ENCODE measurements at places on chromosomes 11 and 22. TPM values are rescaled to one million over a fixed set of nuclear protein-coding genes. Genes with fewer than 3 reads are reported as not detected.
A peak's percentile ranks its signal among the peaks of the same experiment; 100 is the strongest.

The SLC22A25 gene
- not detected for polyA plus RNA-seq

The MYEOV gene
- not detected for polyA plus RNA-seq

The TUBA8 gene
- 1.6 TPM for polyA plus RNA-seq

The FAT3 gene
- 11.3 TPM for polyA plus RNA-seq

DNA sequence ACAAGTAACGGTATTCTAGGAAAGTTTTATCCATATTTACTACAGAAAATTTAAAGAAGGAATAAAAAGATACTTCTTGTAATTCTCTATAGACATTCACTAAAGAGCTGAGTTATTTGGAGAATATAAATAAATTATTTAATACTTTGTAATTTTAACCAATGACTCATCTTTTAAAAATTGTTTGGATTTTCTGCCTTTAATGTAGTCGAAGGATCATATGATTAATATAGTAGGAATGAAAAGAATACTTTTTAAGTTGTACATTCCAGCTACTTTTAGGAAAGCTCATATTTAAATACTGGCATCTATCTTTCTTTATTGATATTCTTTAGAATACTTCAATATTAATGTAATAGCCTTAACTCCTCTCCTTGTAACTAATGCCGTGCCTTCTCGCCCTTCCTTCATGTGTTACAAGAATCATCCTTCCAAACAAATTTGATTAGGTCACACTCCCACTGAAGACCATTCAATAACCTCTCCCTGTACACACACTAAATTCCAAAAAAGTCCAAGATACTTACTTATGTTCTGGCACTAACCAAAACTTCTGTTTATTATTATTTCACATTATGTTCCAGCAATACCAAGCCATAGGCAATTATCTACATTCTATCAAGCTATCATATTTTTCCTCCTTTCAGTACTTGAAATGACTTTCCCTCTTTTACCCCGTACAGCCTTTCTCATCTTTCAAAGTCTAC lies 501.9 kb downstream of the CNTN5 start:
- no peak for DNase-seq
- H3K4me1 ChIP-seq = no peaks in the 10 kb centered on the region
- H3K27ac ChIP-seq = no peak overlapping the region
- no peak overlapping the region for H3K4me3 ChIP-seq

DNA sequence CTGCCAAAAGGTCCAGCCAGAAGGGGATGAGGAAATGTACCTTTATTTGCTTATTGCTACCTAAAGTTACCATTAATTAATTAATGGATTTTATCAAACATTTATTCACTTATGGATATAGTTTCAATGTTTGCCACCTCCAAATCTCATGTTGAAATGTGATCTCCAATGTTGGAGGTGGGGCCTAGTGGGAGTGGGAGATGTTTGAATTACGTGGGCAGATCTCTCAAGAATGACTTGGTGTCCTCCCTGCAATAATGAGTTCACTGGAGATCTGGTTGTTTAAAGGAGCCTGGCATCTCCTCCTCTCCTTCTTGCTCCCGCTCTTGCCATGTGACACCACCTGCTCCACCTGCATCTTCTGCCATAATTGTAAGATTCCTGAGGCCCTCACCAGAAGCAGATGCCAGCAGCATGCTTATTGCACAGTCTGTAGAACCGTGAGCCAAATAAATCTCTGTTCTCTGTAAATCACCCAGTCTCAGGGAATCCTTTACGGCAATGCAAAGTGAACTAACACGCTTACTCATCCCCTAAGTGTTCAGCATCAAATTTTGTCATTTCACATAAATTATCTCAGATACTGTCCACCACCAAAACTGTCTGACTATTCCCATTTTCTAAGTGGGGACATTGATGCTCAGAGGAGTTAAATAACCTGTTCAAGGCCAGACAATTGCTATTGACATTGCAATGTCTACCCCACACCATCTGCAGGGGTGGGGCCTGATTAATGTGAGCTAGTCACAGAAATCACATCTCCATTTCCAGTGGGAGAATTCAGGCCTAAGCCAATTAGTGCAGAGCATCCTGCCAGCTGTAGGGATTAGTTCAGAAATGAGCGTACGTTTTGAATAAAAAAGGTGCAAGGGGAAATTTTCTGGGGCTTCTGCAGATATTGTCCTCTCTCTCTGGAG lies 51.6 kb upstream of the SYN3 start:
- no peak for DNase-seq
- no peak overlapping the region for H3K27ac ChIP-seq
- H3K36me3 ChIP-seq = no peaks in the 10 kb centered on the region
- no peaks in the 10 kb centered on the region for H3K4me1 ChIP-seq
- no peak overlapping the region for H3K4me3 ChIP-seq

DNA sequence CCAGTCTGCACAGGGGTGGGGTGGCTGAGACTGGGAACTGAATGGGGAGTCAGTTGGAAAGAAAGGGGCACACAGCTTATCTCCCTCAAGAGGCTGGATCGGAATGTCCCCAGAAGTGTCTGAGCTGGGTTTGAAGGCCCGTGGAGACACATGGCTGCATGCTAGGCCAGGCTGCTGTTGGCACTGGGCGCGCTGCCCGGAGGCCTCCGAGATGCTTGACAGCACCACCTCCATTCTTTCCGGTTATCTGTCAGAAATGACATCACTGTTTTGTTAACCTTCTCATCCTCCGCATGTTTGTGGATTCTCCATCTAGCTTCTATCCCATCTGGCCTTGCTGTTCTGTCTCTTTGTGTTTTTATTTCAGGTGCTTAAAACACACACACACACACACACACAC lies 85.5 kb downstream of the APIP start:
- no peak overlapping the region for H3K27ac ChIP-seq
- no peaks in the 10 kb centered on the region for H3K36me3 ChIP-seq
- H3K4me3 ChIP-seq = no peak overlapping the region

- no peaks in the 10 kb centered on the region for H3K36me3 ChIP-seq
- no peak for DNase-seq
- peaks cover 1% of the 10 kb centered on the region for H3K27me3 ChIP-seq
- no peak overlapping the region for H3K4me3 ChIP-seq
- H3K4me1 ChIP-seq = no peaks in the 10 kb centered on the region
These were observed 55.3 kb downstream of the EHF start for GRCh38 chr11:34676227-34676626.

DNA sequence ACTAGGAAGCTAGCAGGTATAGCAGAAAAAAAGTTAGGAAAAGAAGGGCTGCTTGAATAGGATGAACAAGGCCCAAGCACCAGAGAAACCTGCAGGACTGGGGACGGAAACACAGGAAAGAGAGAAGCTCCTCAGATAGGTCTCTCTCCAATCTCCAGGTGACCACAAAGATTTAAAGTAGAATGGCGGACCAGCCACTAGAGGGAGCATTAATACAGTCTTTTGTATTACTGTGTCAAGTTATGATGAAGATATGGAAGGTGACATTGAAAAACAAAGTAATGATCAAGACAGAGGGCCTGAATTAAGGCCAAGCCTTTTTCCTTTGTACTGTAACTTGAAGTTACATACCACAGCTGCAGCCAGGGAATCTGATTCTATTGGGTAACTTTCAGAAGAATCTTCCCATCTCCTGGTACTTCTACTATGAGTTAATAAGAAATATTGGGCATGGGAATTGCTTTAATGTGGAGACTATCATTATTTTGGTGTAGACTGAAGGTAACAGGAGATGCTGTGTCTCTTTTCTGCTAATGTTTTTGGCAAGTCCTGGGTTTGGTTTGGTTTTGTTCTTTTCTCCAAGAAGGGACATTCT lies 33.8 kb downstream of the OR2AG2 start:
- H3K4me1 ChIP-seq = no peaks in the 10 kb centered on the region
- no peak for DNase-seq
- no peaks in the 10 kb centered on the region for H3K36me3 ChIP-seq
- H3K27me3 ChIP-seq = no peaks in the 10 kb centered on the region

- peaks cover 4% of the 10 kb centered on the region for H3K4me1 ChIP-seq
- no peak for DNase-seq
- no peak overlapping the region for H3K27ac ChIP-seq
- no peaks in the 10 kb centered on the region for H3K27me3 ChIP-seq
- no peaks in the 10 kb centered on the region for H3K36me3 ChIP-seq
These were observed 5.3 kb upstream of the TSKU start for GRCh38 chr11:76777876-76778275.

DNA sequence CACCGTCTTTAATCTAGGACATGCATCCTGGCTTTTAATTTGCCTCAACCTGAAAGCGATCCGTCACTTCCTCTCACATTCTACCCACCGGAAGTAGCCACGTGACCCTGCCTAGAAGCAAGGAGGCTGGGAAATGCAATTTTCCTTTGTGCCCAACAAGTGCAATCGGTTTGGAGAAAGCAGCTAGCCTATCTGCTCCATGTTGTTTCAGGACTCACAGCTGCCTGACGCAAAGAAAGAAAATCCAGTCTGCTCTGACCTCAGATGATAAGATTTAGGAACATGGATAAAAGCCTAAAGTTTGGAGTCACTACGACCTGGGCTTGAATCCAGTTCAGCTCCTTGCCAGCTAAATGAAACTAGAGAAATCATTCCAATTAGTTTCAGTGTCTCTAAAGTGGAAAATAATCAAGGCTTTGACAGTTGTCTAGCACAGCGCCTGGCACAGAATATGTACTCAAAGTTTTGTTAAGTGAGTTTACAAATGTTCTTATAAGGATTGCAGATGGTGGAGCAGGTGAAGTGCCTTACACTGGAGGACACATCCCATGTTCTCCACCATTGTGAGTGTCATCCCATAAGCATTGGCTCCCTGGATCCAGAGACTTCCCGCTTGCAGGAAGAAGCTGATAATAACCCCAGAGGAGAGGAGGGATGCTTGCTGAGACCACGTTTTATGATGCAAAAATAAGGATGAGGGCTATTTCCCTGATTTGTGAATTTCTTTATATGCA lies 553.7 kb downstream of the MN1 start:
- no peaks in the 10 kb centered on the region for H3K27me3 ChIP-seq
- peak overlapping the region; percentile 18 for H3K27ac ChIP-seq
- no peaks in the 10 kb centered on the region for H3K4me1 ChIP-seq
- no peak for DNase-seq
- no peak overlapping the region for H3K4me3 ChIP-seq
- no peaks in the 10 kb centered on the region for H3K36me3 ChIP-seq

DNA sequence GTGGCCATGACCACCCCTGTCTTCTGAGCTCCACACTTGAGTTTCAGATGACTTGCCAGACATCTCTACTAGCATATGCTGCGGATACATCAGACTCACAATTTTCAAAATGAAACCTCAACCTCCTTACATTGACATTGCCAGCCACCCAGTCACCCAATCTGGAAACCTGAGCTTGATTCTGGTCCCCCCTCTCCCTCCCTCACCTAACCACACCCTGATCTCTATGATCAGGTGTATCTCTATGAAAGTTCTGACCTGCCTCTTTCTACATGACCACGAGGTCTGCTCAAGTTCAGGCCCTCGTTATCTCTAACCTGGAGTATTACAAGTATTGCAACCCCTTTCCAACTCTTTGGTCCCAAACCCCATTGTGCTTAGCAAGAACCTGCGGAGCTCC lies 254.1 kb downstream of the KIRREL3 start:
- H3K36me3 ChIP-seq = no peaks in the 10 kb centered on the region
- no peak overlapping the region for H3K4me3 ChIP-seq
- no peaks in the 10 kb centered on the region for H3K4me1 ChIP-seq

DNA sequence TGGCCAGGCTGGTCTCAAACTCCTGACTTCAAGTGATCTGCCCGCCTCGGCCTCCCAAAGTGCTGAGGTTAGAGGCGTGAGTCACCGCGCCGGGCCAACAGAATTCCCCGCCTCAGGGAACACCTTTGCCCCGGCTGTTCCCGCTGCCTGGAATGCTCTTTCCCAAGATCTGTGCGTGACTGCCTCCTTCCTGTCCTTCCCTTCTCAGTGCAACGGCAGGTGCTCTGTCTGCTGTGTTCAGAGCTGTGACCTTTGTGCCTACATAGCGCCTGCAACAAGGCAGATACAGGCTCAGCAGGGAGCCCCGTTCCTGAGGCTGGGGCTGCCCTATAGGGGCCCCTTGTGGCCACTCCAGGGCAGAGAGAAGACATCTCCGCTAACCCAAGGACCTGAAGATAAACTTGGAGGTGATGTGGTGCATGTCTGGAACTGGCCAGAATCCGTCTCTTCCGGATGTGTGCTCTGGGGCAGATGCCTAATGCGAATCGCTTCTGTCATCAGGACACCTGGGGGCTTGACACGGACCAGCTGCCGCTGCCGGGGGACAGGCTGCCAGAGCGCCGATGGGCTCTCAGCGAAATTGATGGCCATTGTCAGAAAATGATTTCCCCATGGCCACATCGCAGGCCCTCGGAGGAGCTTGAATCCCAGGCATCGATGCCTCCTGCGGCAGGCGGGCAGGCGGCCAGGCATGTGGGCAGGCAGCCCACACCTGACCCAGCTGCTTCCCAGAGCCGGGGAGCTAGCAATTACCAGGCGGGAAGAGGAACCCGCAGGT lies 43.5 kb upstream of the TCF20 start:
- H3K27ac ChIP-seq = no peak overlapping the region
- no peaks in the 10 kb centered on the region for H3K27me3 ChIP-seq
- no peak overlapping the region for H3K4me3 ChIP-seq
- no peak for DNase-seq
- no peaks in the 10 kb centered on the region for H3K4me1 ChIP-seq

DNA sequence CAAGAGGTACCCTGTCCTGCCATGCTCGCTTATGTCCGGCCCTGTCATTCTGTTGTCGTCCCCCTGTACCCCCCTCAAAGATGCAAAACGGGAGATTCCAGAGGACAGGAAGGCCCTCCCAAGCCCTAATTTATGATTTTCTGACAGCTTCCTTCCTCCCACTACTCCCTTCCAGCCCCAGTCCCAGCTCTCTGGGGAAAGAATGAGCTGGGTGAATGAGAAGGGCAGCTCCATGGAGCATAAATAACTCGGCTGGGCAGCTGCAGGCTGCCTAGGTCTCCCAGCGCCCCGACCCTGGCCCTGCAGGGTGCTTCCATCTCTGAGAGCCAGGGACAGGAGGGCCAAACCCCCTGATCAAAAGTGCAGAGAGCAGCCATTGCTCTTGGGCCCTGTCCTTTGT lies 3.9 kb upstream of the EMID1 start:
- H3K4me1 ChIP-seq = no peaks in the 10 kb centered on the region
- no peaks in the 10 kb centered on the region for H3K27me3 ChIP-seq
- DNase-seq = peak; percentile 44
- H3K4me3 ChIP-seq = no peak overlapping the region
- H3K36me3 ChIP-seq = no peaks in the 10 kb centered on the region

DNA sequence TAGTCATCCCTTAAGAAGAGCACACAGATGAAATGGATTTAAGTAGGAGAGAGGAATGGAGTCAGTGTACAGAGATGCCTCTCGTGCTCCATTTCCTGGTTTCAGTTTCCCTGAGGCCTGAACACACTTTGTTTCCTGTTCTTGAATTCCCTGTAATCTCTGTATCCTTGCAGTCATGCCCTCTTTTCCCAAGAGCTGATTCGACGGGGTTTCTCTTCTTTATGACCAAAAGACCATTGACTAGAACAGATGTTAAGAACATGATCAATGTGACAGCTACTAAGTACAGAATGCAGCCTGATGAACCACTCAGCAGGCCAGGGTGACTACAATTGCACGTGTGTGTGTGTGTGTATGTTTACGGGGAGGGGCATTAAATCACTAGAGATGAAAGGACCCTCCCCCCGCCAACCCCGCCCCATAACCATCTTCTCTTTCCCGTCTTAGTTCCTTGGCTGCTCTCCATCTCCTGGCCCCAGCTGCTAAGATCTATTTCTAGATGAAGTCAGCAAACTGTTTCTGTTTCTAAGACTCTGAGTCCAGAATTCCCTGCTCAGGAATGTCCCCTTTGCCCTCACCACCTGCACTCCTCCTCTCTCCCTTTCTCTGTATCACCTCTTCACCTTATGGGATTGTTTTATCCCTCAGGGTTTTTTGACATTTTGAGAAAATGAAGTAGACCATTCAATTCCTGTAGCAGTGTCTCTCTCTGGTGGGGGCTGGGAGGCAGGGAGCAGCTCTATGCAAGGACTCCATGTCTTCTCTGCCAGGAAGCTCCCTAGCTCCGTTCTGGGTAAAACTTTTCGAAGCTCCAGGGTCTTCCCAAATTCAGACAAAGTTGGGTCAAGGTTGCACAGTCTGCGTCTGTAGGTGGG lies 26.0 kb downstream of the SLC22A6 start:
- no peak for DNase-seq
- H3K27ac ChIP-seq = no peak overlapping the region

Data from aorta (tissue), 5 donors.